ENCODE measurements at places on chromosomes 7 and 10.

GRCh38 chr10:49694466-49694865 is 15.0 kb downstream of the C10orf53 start:
- no peak for DNase-seq

DNA sequence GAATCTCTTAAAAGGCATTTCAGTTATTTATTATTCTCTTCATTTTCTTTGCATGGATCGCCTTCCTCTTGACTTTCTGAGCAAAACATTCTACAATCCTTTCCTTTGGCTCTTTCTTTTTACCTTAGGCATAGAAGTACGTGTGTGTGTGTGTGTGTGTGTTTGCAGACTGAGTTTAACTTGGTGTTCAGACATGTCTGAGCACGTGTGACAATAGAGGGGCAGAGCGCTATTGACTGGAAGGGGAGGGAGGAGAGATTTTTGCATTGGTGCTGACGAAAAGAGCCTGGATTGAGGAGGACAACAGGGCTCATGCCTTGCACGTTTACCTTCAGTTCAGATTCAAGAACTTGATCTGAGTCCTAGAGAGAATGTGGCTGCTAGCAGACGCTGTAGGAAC is 129.8 kb downstream of the SEC23IP start:
- DNase-seq = no peak

- DNase-seq = no peak
Measured at GRCh38 chr7:41581041-41581440, 121.8 kb downstream of the INHBA start.

- no peak for DNase-seq
Measured at GRCh38 chr7:78983483-78983882, 470.0 kb downstream of the MAGI2 start.

- DNase-seq = no peak
Measured at GRCh38 chr10:87761892-87762291, 56.1 kb downstream of the ATAD1 start.

DNA sequence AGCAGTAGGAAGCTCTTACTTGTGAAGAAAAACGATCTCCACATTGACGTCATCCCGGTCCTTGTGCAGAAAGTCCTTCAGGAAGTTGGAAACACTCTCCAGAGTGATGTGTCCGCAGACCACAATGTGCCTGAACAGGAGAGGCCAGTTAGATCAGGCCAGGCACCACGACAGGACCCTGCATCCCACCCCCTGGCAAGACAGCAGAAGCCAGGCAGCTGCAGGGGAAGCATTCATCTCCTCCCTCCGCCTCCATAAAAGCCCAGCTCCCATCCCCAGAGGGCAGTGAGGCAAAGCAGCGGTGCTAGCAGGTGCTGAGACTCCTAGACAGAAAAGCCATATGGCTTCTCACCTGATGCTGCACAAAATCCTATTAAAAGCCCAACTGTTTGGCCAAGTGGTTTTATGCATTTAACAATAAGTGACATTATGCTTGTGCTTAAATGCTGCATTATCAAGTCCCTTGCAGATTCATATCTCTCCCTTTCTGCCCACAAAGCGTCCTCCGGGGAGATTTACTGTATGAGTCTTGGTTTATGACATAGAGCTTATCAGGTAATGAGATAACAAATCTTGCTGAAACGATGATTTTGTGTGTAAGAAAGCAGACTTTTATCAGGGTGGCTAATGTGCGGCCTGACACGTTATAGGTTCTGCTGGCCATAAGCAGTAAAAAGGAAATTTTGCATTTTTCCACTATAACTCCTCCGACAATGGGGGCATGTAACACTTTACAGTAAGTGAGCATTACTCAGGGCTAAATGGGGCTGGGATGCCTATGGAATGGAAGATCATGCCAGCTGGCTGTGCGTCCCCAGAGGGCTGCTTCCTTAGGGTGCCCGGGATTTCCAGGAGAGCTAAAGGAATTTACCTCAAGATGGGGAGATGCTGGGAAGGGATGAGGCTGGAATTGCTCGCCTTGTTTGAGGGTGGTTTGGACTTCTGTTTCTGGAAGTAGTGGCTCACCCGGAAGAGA is 546.9 kb downstream of the KCNMA1 start:
- DNase-seq = no peak

GRCh38 chr7:21256310-21256877 is 171.5 kb upstream of the SP4 start:
- peak; percentile 29 for DNase-seq

- no peak for DNase-seq
Measured at GRCh38 chr10:75640381-75640780, 209.0 kb downstream of the LRMDA start.

- no peak for DNase-seq
Measured at GRCh38 chr7:156005202-156005691, 193.0 kb upstream of the SHH start.

GRCh38 chr10:91313-91712 is 42.2 kb upstream of the TUBB8 start:
- no peak for DNase-seq

DNA sequence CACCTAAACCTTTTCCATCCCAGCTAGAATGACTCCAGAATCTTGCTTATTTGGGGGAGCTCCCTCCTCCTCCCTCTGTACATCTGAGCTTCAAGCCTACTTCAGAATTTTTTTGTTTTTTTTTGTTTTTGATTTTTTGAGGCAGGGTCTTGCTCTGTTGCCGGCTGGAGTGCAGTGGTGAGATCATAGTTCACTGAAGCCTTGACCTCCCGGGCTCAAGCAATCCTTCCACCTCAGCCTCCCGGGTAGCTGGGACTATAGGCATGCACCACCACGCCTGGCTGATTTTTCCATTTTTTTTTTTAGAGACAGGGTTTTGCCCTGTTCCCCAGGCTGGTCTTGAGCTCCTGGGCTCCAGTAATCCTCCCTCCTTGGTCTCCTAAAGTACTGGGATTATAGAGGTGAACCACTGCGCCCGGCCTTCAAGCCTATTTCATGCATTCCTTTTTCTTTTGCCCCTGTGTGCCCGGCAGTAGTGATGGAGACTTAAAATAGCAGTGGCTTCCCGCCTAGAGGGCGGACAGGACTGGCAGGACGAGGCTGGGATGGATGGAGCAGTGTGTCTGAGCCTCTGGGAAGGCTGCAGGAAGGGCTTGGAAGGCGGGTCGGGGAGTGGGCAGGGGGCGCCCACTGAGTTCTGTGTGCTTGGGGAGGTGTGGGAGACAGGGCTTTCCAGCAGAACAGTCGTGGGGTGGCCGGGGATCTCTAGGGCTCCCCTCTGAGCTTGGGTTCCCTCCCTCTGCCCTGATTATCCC is 8.8 kb downstream of the CUX1 start:
- DNase-seq = no peak

DNA sequence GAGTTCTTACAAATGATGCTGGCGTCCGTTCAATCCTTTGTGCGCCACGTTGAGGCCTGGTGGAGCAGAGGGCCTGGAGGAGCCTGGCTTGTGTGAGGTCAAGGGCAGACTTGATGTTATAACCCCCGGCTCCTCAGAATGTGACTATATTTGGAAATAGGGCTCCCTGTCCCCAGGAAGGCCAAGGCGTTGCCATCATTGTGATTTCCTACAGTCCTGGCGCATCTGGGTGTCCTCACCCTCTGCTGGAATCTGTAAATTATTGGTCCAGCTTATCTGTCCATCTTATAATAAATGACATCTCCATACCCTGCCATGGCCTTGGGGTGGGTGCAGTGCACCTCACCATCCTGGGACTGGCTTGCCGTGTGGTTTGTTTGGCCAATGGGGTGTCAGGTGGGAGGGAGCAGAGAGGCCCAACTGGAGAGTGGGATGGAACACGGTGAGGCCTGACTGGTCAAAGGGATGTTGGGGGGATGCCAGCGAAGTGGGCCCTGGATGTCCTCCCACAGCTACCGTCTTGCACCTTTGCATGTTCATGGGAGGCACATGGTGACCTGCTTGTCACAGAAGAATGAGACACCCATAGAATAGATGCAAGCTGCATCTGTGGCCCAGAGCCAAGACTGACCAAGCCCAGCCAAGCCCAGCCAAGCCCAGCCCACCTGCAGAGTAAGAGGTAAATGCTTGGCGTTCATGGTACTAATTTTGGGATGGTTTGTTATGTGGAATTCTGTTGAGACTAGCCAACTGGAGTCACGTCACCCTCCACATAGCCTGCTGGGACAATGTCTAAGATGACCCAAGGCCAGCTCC is 11.1 kb upstream of the LRRC27 start:
- no peak for DNase-seq

DNA sequence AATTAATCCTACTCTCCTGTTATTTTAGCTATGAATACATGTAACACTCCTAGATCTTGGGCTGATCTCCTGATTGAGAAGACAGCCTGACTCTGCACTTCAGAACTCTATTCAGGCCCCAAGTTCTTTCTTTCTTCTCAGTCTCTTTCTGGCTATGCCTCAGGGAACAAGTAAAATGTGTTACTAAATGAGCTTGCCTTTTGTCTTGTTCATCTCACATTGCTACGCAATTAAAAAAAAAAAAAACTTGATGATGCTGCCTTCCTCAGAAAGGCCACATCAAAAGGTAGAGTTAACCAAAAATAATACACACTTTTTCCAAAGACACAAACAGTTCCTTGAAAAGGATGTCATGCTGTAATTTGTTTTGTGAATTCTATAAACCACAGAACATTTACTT is 258.1 kb downstream of the TWIST1 start:
- no peak for DNase-seq

DNA sequence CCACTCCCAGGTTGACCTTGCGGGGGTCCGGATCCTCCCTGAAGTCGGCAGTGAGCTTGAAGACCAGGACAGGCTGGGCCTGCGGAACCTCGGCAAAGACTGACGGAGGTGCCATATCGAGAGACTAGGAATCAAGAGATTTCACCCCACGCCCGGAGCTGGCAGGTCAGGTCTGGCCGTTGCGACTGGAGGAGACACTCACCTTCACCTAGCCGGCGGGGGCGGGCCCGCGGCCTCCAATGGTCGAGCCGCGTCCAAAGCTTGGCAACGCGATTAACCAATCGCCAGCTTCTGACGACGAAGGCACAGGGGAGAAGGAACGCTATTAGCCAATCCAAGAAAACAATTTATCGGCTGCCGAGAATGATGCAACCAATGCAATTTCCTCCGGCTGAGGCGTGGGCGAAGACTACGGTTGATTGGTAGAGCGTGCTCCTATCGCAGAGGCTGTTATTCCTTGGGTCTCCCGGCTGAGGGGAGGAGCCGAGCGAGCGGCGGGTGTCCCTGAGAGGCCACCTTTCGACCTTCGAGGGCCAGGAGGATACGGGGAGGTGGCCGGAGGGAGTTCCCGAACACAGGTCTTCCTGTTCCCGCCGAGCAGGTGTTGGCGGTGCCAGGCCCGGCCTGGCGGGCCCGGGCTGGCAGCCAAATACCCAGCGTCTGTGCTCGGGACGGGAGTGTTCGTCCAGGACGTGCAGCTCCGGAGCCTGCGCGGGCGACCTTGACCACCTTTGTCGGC is at the start of gene GOT1:
Gene GOT1 (minus strand): TSS at position 174 of the 739 bp plus-strand sequence. CDS start 59 bp downstream, at position 115.
- DNase-seq = peak; percentile 94

DNA sequence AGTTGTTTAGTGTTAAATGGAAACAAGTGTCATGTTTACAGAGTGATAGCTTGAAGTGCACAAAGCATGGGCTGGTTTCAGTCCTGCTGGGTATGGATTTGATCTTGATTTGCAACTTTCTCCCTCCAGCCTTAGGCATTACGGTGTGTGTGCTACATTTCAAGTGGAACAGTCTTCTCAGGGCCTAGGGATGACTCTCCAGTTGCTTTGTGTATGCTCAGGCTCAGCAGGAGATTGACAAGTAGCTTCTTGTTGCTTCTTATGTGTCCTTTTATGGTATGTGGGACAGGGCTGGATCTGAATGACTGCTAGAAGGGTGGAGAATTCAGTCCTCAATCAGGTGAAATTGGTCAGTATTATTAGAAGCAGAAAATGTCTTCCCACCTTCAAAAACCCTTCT is 51.3 kb upstream of the PLEKHA1 start:
- no peak for DNase-seq

DNA sequence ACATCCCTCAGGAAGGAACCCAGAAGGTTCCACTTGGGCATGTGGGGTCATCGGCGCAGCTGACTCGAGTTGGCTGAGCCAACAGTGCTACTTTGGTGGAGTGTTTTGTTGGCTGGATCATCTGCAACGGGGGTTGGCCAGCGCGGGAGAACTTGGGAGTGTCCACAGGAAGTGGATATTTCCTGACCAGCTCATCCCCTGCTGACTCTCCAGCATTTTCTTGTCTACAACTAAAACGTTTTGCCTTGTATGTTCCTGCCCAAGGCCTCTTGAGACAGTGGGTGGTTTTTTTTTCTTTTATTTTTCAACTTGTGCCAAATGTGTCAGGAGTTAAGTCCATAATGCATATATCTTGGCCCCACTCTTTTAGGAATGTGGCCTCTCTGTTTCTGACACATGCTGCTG is 208.6 kb downstream of the ZNF365 start:
- no peak for DNase-seq

DNA sequence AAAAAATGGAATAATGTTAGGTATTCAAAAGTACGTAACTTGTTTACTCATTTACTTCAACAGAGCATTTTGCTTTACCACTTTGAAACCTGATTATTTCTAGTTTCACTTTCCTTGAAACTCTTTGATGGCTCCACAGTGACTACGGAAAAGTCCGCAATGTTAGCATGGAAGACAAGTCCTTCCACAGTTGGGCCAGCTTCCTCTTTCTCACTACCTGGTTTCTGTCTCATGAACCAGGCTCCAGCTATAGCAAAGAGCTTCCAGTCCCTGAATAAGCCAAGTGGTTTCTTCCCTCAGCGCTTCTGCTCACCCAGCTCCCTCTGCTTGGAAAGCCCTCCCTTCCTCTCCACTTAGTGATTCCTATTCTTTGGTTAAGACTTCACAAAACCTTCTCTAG is 44.8 kb upstream of the SLC16A12 start:
- DNase-seq = no peak

DNA sequence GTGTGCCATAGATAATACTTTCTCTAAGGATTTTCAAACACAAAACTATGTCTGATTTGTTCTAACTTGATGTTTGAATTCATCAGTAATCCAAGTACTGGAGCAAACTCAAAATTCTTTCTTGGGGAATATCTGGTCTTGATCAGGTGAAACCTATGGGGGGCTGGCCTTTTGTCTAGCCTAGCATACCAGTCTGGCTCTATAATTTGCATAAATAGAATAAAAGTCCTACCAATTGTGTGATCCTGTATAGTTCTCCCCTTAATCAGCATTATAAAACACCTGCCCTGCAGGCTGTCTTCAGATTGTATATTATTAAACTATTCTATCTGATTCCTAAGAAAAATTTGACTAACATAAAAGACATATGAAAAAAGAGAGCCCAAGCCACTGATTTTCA is 233.8 kb upstream of the LRRN3 start:
- DNase-seq = no peak

GRCh38 chr7:82241356-82241755 is 202.2 kb downstream of the CACNA2D1 start:
- DNase-seq = no peak

GRCh38 chr10:68330852-68331454 is 911 bp upstream of the HNRNPH3 start:
- DNase-seq = no peak

GRCh38 chr7:25056368-25056767 is 68.7 kb downstream of the CYCS start:
- DNase-seq = no peak
